ENCODE measurements at places on chromosomes 3 and 15. TPM values are rescaled to one million over a fixed set of nuclear protein-coding genes. Genes with fewer than 3 reads are reported as not detected.

- peak; percentile 40 for DNase-seq
Measured at GRCh38 chr3:61315871-61316270, 64.6 kb upstream of the FHIT start.

DNA sequence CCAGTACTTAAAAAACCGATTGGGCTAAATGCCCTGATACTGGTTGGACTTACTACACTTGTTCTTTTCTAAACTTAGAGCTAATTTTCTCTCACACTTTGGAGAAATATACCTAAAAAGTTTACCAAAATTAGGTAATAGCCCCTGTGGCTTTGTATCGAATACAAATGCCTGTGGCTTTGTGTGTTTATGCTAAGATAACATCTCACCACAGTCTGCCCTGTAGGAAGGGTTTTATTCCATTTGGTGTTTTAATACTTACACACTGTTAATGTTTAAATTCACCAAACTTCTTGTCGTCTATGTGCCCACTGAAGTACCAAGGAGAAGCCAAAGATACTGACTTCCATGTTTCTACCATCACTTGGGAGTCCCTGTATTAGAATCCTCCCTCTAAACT lies 66.4 kb downstream of the BCHE start:
- no peak for DNase-seq

GRCh38 chr3:35737934-35738706 lies 98.8 kb downstream of the ARPP21 start:
- DNase-seq, result no peak

DNA sequence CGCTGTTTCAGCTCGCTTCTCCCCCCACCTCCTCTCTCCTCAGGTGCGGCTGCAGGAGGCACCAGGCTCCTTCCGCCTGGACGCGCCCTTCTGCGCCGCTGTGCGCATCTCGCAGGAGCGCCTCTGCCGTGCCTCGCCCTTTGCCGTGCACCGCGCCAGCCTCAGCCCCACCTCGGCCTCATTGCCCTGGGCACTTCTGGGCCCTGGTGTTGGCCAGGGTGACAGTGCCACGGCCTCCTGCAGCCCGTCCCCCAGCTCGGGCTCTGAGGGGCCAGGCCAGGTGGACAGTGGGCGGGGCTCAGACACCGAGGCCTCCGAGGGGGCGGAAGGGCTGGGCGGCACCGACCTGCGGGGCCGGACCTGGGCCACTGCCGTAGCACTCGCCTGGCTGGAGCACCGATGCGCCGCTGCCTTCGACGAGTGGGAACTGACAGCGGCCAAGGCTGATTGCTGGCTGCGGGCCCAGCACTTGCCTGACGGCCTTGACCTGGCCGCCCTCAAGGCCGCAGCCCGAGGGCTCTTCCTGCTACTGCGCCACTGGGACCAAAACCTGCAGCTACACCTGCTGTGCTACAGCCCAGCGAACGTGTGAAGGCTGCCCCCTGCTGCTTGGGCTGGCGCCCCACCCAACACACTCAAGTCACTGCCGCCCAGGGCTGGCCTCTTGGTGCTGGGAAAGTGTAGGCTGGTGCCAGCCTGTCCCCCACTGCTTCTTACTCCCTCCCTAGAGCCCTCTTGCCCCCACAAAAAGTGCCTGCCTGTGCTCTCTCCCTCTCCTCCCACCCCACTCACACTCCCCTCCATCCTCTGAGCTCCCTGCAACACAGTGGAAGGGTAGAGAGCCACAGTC lies 7.1 kb downstream of the ALG3 start:
- peak; percentile 64 for DNase-seq

DNA sequence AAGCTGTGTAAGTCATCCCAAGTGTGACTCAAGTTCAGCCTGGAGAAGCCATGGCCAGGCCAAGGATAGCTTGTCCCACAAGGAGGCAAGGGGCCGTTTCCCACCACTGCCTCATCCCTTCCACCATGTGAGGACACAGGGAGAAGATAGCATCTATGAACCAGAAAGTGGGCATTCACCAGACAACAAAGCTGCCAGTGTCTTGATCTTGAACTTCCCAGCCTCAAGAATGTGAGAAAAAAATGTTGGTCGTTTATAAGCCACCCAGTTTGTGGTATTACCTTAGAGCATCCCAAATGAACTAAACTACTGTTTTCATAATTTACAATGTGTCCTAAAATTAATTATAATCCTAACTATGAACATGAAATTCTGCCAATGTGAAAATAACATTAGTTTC lies 930.8 kb upstream of the CFAP20DC start:
- DNase-seq, result no peak

DNA sequence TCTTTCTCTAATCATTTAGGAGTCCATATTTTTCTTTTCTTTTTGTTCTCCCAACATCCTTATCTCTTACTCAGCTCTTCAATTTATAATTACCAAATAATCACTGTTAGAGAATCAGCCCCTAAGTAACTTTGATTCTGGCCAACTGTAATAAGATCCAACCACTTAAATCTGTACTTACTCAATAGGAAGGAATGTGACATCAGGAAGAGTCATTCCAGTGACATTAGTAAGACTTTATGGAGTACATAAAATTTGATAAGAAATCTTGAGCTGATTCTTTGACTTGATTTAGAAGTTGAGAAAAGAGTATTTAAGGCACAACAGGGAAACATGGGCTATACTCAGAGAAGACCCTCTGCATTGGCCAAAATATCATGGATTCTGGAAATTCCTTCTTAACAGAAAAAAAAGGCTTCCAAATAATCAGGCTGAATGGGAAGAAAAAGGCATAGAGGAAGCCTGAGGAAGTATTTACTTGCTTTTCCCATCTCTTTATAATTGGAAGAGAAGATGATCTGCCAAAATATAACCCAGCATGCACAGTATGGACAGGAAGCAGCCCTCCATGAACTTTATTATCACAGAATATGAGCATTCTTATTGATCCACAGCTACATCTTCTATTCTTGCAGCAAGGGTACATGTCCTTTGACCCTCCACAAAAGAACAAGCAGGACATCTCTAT lies 289.7 kb upstream of the TPRG1 start:
- no peak for DNase-seq

GRCh38 chr3:114444216-114444615 lies 150.4 kb downstream of the TIGIT start:
- no peak for DNase-seq

DNA sequence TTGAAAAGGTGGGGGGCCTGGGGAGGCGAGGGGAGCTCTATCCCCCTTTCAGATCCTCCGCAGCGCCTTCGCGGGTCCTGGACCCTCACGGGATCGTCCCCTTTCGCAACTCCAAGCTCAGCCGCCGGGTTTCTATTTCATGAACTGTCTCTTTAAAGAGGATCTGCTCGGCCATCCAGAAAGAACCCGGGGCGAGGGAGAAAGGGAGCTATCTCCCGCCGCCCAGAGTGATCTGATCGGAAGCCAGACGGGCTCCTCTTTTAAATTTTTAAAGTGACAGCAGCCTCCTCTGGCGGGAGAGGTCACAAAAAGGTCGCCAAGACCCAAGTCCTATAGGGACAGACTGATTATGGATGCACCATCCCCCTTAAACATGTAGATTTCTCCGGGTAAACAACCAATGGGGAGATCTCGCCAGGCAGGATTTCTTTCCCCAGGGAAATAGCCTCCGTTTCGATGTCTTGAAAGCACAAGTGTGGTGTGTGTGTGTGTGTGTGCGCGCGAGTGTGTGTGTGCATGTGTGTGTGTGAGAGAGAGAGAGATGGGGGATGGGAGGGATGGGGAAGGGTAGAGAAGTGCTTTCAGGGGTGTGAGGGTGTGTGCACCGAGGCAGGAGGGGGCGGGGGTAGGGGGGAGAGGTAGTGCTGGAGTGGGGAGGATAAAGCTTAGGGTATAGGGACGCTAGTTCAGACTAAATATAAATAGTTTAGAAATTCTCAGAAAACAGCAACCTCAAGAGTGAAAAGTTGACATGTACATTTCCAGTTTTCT lies 516.1 kb downstream of the MECOM start:
- peak; percentile 53 for DNase-seq

DNA sequence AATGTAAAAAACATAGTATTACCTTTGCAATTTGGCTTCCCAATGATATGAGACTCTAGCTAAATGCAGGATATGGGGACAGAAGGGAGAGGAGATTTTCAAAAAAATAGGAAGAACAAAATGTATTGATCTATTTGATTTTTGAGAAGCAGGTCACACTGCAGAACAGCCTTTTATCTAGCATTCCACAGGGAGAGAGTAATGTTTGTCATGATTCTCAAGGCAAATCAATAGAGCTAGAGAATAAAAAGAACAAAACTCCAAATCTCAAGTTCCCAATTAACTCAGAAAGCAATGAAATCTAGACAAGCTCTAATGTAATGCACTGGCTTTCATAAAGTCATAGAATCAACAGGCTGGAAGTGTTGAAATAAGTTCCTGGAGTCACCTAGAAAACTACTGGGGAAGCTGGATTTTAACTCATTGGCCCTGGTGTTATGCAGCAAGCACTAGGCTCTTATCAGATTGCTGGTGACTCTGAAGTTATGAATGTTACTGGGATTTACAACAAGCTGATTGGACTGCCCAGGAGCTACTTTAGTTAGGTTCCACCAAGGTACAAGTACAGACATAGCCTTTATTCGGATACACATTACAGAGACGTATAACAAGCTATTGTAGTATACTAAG lies 442.8 kb downstream of the FGF12 start:
- no peak for DNase-seq

- DNase-seq, result peak; percentile 80
Measured at GRCh38 chr3:61358364-61358763, 107.1 kb upstream of the FHIT start.

GRCh38 chr3:158169091-158169491 lies 59.2 kb downstream of the RSRC1 start:
- DNase-seq, result no peak

GRCh38 chr15:66657185-66658020 lies 44.6 kb upstream of the SMAD6 start:
- no peak for DNase-seq

- no peak for DNase-seq
Measured at GRCh38 chr3:156689608-156690007, 15.2 kb downstream of the TIPARP start.

DNA sequence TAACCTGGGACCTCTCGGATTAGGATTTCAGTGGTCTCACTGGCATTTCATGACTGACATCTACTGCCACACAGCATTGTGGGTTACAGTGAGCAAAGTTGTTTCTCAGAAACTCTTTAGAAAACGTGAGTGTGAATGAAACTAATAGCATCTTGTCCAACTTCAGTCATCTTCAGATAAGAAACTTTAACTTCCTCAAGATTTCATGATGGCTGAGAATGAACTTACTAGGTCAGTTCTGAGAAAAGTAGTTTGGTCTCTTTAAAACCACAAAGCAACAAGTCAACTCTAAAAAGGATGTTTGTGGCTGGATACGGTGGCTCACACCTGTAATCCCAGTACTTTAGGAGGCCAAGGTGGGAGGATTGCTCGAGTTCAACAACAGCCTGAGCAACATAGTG lies 14.2 kb upstream of the HOMER2 start:
- no peak for DNase-seq

GRCh38 chr3:20604659-20605058 lies 418.7 kb upstream of the SGO1 start:
- DNase-seq, result no peak

GRCh38 chr15:95864467-95864886 lies 466.0 kb upstream of the NR2F2 start:
- DNase-seq, result no peak

GRCh38 chr3:143700431-143700975 lies 147.8 kb downstream of the SLC9A9 start:
- no peak for DNase-seq

GRCh38 chr15:74304431-74304830 lies 63.0 kb downstream of the CYP11A1 start:
- DNase-seq, result no peak

- DNase-seq, result no peak
Measured at GRCh38 chr3:5245927-5246326, 58.4 kb downstream of the EDEM1 start.

- DNase-seq, result no peak
Measured at GRCh38 chr3:108328821-108329486, 32.6 kb downstream of the HHLA2 start.

DNA sequence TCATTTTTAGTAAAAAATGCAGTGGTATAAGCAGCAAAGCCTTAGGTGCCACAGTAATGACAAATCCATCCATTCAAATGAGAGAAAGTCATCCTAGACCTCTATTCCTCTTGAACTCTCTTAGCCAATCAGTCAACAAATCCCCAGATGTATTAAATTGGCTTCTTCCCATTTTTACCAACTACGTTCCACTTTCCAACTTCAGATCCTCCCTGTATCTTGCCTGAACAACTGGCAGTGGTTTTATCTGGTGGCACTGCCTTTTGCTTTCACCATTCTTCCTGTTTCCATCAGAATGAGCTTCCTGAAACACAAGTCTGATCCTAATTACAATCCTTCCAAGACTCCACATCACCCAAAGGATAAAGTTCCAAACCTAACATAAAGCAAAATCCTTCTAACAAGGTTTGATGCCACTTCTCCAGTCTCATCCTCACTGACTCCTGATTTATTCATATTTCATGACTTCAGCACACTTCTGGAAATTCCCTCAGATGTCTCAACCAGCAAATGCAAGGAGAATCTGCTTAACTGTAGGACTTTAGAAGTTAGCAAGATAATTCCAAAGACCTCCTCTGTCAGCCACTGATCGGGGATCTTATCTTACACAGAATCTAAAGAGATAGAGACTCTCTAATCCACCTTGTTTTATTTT lies 69.8 kb upstream of the SLC4A7 start:
- DNase-seq, result no peak

- no peak for DNase-seq
Measured at GRCh38 chr15:55707518-55707917, 35.4 kb downstream of the PRTG start.

MYO5C gene
- 2.1 TPM for total RNA-seq

LARP6 gene
- 54.8 TPM for total RNA-seq

DPPA2 gene
- not detected for total RNA-seq

TIPARP gene
- total RNA-seq, result 28.2 TPM

KBTBD13 gene
- total RNA-seq, result 10.6 TPM

GP5 gene
- not detected for total RNA-seq

GPX1 gene
- total RNA-seq, result 113 TPM

TRPM1 gene
- total RNA-seq, result not detected
